ENCODE measurements at places on chromosomes 4 and X. TPM values are rescaled to one million over a fixed set of nuclear protein-coding genes. Genes with fewer than 3 reads are reported as not detected.

The TAB3 gene
- 27.5 TPM for total RNA-seq

The PLXNA3 gene
- 48.0 TPM for total RNA-seq

The RHOH gene
- not detected for total RNA-seq

The SAGE1 gene
- total RNA-seq = not detected

The RUFY3 gene
- 42.7 TPM for total RNA-seq

The SPIN2A gene
- 0.44 TPM for total RNA-seq

The FAM193A gene
- 31.3 TPM for total RNA-seq

The ARX gene
- total RNA-seq = not detected

The NSUN7 gene
- total RNA-seq = not detected

The CT47B1 gene
- not detected for total RNA-seq

The RAB33A gene
- not detected for total RNA-seq

The BANK1 gene
- total RNA-seq = not detected

The ADH4 gene
- not detected for total RNA-seq

The CYLC1 gene
- total RNA-seq = not detected

The ASMT gene
- not detected for total RNA-seq

Data from MCF 10A (cell line).